RPMI7951 (cell line): ENCODE measurements at places on chromosomes 6 and 20. TPM values are rescaled to one million over a fixed set of nuclear protein-coding genes. Genes with fewer than 3 reads are reported as not detected.

Gene VEGFA
- total RNA-seq, result 108 and 135 TPM in 2 replicates

Gene LINC00237
- not detected in 2 replicates for total RNA-seq

Gene BPIFB2
- not detected in 2 replicates for total RNA-seq

Gene MOCS3
- total RNA-seq, result 10.1 and 12.1 TPM in 2 replicates

Gene SYNGAP1
- total RNA-seq, result 1.4 and 2.4 TPM in 2 replicates

Gene RFX6
- total RNA-seq, result not detected in 2 replicates

Gene PRDM1
- 4.7 TPM in 2 replicates for total RNA-seq

Gene PLN
- not detected in 2 replicates for total RNA-seq

Gene CABLES2
- 4.7 and 7.0 TPM in 2 replicates for total RNA-seq

Gene CCDC170
- total RNA-seq, result not detected in 2 replicates

Gene PGK2
- not detected in 2 replicates for total RNA-seq

Gene NCOA5
- total RNA-seq, result 14.7 and 15.1 TPM in 2 replicates

Gene PARD6B
- total RNA-seq, result 5.5 and 6.2 TPM in 2 replicates

Gene SYCP2
- total RNA-seq, result 6.2 and 10.1 TPM in 2 replicates

Gene VSTM2L
- 0.48 and 3.2 TPM in 2 replicates for total RNA-seq

Gene EYA2
- total RNA-seq, result 0.10 TPM in 1 of 2 replicates, not detected in the other

Gene AKAP12
- total RNA-seq, result 37.3 and 38.9 TPM in 2 replicates

Gene PSMF1
- 98.6 and 99.8 TPM in 2 replicates for total RNA-seq

Gene CLVS2
- not detected in 2 replicates for total RNA-seq

Gene OR2H1
- total RNA-seq, result not detected in 2 replicates

Gene MOCS1
- total RNA-seq, result 8.7 and 10.6 TPM in 2 replicates

Gene DUSP22
- total RNA-seq, result 10.5 and 15.6 TPM in 2 replicates

Gene FAM162B
- total RNA-seq, result not detected in 2 replicates

Gene SLC16A10
- 0.10 TPM in 1 of 2 replicates, not detected in the other for total RNA-seq

Gene FRK
- total RNA-seq, result 1.7 and 1.8 TPM in 2 replicates

Gene RIPPLY2
- not detected in 2 replicates for total RNA-seq

Gene BHLHE23
- not detected in 2 replicates for total RNA-seq
